Activated CD4-positive, alpha-beta T cell treated with anti-CD3 and anti-CD28 coated beads, Interleukin-2, Interleukin-4, amounts not matched to agents 100 ng/mL and 50 ng/mL, durations not matched to agents 16 hours and 8 hours (primary cell): ENCODE measurements at places on chromosomes 4 and X.
A peak's percentile ranks its signal among the peaks of the same experiment; 100 is the strongest.

DNA sequence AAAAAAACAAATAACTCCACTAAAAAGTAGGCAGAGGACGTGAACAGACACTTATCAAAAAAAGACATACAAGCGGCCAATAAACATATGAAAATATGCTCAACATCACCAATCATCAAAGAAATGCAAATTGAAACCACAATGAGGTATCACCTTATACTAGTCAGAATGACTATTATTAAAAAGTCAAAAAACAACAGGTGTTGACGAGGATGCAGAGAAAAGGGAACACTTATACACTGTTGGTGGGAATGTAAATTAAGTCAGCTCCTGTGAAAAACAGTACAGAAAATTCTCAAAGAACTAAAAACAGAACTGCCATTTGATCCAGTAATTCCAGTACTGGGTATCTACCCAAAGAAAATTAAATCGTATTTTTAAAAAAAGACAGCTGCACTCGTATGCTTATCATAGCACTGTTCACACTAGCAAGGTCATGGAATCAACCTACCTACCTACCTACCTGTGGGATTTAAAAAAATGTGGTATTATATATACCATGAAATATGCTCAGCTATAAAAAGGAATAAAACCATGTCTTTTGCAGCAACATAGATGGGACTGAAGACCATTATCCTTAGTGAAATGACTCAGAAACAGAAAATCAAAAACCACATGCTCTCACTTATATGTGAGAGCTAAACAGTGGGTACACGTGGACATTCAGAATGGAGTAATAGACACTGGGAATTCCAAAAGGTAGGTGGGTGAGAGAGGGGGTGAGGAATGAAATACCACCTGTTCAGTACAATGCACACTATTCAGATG is 24.8 kb upstream of the PTPN13 start:
- DNase-seq: no peak

DNA sequence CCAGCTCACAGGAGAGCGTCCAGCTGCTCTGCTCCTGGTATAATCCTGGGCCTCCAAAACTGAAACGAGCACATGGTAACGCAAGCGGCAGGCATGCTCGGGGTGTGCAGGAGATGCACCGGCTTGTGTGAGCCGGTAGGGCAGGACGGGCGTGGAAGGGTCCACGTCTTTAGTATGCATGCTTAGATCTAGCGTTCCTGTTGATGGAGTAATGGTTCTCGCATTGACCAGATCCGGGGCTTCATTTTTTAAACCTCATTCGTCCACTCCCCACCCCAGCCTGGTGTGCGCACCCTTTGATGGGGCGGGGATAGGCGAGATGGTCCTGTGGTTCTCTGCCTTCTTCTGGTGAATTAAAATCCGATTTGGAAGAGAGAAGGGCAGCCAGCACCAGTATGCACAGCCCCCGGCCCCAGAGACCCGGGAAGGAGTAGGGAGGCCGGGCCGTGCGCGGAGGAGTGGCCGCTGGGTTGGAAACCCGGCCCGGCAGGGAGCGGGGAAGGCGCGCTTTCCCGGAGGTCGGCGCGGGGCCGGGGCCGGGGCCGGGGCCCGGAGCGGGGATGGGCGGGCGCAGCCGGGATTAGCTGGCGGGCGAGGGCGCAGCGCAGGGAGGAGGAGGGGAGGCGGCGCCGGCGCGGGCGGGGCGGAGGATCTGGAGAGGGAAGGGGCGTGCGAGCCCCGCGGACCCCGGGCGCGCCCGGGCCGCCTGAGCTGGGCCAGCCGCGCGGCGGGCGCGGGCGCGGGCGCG is 39.9 kb downstream of the FAM149A start:
- DNase-seq: no peak

- no peak for DNase-seq
Observed at GRCh38 chrX:133786382-133786781, 199.0 kb downstream of the GPC3 start.

DNA sequence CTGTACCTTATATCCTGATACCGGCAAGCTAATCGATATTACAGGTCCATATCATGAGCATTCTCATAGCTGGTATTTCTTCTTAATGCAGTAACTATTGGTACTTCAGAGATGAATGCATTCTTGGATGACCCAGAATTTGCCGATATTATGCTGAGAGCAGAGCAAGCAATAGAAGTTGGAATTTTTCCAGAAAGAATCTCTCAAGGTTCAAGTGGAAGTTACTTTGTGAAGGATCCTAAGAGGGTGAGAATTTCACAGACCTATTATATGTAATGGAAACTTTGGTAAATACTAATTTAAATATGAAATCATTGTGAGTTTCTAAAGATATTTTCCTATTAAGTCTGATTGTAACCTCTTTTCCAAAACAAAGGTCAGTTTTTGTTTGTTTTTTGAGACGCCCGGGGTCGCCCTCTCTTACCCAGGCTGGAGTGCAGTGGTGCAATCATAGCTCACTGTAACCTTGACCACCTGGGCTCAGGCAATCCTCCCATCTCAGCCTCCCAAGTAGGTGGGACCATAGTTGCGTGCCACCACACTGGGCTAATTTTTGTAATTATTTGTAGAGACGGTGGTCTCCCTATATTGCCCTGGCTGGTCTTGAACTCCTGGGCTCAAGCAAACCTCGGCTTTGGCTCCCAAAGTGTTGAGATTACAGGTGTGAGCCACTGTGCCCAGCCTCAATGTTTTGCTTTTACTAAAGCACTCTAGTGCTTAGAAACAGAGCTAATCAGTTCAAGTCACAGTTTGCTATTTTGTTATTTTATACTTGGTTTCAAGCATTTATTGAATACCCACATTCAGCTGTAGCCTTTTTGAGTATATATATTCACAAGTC is 18.6 kb downstream of the PI4K2B start:
- DNase-seq: no peak

- DNase-seq: no peak
Observed at GRCh38 chr4:147928400-147928799, 196.5 kb downstream of the ARHGAP10 start.

DNA sequence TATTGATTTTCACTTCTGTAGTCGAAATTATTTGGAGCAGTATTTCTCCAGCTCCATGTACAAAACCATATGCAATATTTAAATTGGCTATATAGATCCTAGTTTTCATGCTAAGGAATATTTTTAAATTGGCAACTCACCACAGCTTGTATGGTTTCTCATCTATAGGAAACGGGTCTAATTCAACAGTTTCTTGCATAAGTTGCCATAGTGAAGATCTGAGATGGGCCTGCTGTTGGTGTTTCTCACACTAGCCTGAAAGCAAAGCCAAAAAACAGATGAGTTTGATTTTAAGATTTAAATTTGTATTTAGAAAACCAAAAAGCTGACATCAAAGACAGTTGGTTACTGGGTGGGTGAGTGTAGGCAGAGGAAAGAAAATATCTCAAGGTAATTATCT is 5.5 kb downstream of the MAPK10 start:
- DNase-seq: no peak

DNA sequence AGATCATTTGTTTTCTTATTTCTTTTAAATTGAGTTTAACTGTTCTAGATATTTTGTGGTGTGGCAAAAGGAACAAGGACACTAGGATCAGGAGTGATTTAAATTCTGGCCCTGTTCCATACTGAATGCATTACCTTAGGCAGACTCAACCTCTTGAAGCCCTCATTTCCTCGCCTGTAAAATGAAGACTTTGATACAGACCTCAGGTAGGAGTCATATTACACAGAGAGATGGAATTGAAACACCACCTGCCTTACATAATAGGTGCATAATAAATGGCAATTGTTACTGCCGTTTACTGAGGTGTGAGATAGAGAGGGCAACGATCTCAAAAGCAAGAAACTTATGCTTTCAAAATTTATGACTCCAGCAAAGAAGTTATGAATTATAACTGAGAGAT is 28.2 kb upstream of the RASSF6 start:
- DNase-seq: no peak

DNA sequence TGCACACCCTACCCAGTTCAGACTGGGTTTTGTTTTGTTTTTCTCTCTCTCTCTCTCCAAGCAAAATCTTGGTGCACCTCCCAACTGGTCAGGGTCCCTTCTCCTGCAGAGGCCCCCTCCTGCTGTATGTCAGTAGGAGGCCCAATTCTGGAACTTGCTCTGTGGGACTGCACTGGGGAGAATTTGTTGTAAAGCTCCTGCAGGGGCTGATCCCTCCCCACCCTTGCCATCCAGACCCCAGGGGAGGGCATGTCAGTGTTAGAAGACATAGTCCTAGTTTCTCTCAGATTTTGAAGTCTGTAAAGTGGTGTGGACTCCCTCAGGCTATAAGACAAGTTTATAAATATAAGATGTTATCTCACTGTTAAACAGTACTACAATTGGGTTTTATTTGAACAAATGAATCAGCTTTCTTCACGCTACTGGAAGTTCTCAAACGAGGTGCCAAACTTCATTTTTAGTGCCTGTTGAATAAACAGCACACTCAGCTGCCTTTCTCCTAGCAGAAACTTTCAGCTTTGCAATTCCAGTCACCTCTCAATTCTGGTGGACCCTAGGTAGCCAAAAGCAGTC is 88.6 kb upstream of the FRMPD3 start:
- DNase-seq: no peak

GRCh38 chr4:3745886-3746656 is 20.1 kb upstream of the ADRA2C start:
- no peak for DNase-seq

GRCh38 chr4:141132709-141133145 is 542 bp downstream of the RNF150 start:
- no peak for DNase-seq

DNA sequence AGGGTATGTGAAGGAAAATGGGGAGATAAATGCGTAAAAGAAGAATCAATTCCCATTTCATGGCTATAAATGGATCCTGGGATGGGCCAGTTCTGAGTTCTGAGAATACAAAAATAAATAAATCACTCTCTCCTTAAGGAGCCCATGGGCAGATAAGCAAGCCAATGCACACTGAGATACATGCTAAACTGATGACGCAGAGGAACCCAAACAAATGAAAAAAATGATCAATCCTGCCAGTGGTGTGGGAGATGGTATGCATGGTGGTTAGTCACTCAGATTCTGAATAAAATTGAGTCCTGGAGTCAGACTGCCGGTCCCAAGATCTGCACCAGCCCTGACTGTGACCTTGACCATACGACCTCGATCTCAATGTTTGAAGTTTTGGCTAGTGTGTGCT is 59.7 kb downstream of the NEIL3 start:
- DNase-seq: no peak

DNA sequence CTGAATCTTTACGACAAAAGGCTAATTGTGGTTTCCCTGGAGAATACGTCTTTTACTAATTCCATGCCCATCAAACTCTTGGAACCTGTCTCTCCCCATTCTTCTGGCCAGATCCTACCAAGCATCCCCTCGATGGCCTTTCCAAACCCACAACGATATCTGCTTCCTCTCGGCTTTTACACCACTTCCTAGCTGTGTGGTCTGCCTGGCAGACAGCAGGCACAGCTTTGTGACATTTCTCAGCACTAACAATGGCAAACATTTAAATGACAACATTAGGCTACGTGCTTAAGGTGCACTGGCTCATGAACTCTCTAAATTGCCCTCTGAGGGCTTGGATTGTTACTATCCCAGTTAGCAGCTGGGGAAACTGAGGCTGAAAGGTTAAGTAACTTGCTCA is 141.0 kb downstream of the NSUN7 start:
- no peak for DNase-seq

DNA sequence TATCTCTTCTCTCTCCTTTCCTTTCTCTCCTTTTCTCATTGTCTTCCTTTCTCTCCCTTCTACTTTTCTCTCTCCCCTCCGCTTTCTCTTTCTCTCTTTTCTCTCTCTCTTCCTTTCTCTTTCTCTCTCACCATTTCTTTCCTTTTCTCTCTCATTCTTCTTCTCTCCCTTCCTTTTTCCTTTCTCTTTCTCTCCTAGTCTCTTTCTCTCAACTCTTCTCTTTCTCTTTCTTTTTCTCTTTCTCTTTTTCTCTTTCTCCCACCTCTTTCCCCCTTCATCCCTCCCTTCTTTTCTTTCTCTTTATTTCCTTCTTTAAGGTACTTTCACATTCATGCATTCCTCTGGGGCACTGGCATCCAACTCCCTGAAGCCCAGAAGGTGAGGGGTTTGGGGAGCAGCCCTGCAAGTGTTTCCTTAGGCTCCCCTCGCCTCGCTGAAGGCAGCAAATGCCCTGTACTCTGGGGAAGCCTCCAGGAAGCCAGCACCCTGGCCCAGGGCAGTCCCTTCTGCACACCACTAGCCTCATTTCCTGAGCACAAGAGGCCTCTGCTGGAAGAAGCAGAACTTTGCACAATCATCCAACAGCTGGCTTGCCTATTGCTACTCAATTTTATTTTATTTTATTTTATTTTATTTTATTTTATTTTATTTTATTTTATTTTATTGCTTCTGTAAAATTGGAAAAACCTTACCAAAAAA is 124.2 kb downstream of the NFKB1 start:
- peak; percentile 74 for DNase-seq

- DNase-seq: no peak
Observed at GRCh38 chrX:20988804-20989203, 385.4 kb upstream of the CNKSR2 start.

DNA sequence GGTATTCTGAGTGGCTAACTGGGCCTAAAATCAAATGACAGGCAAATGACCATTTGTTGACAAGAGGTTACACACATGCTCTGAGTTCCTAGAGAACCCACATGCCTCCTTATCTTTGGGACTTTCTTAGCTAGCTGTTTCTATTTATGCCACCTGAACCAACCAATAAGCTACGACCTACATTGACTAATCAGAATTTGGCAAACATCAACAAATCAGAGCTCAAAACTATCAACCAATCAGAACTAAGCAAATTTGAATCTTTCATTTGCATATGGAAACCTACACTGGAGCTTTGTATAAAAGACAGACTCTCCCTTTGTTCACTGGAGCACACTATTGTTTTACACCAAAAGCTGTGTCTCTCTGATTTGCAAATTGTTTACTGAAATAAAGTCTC is 192.0 kb downstream of the CXXC4 start:
- no peak for DNase-seq

GRCh38 chrX:13547671-13548070 is 21.7 kb upstream of the EGFL6 start:
- DNase-seq: no peak
